ENCODE measurements at places on chromosomes 2 and 18. TPM values are rescaled to one million over a fixed set of nuclear protein-coding genes. Genes with fewer than 3 reads are reported as not detected.

DNA sequence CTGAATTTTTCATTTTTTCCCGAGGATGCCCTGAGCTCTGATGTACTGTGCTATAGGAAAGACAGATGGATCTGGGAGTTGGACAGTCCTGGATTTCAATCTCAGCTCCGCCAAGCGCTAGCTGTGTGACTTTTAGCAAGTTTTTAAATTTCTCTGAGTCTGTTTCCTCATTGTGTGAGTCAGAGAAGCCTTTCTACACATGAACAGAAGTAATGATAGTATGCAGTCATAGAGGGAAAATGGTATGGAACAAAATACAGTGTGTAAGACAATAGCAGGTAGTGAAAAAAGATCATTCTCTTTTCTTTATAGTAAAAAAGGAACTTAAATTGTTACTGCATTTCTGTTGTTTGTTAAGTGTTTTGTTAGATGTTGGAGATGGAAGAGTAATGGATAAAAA lies 52.4 kb upstream of the PPM1B start:
- DNase-seq = no peak

DNA sequence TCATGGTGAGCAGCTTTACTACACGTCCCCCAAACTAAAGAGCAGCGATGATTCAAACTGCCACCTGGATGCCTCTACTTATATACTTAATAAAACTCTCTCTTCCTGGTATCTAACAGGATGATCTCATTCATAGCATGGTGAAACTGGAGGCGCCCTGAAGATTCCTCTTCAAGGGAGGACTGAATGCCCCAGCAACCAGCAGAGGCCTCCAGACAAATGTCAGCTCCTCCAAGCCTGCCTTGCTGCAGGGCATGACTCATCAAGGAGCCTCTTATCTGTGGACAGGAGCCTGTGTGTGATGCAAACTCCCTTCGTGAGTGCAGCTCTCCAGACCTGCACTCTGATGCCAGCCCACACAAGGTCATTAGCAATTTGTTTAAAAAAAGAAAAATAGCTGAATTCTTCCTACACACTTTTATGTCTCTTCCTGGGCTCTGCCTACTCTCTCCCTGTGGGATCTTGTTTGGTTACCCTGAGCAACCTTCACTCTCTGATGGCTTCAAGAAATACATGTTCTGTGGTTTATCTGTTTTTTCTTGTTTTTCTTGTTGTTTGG lies 30.2 kb downstream of the LONRF2 start:
- DNase-seq = peak; percentile 17

DNA sequence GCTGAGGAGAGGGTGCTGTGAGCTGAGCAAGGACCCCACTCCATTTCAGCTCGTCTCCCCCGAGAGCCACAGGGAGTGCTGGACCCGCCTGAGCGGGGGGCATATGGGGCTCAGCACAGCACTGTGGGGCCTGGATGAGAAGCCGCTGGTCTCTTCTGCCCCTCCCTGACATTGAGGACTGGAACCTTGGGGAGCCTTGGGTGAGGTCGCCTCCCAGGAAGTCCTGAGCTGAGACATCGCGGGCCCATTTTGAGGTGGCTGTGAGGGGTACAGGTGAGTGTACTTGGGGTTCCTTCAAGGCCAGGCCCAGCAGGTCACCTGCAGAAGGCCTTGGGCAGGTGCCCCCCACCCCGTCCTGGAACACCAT lies 3.1 kb upstream of the AQP12A start:
- DNase-seq = no peak

- DNase-seq = no peak
Measured at GRCh38 chr2:168466834-168467565, 10.9 kb downstream of the CERS6 start.

DNA sequence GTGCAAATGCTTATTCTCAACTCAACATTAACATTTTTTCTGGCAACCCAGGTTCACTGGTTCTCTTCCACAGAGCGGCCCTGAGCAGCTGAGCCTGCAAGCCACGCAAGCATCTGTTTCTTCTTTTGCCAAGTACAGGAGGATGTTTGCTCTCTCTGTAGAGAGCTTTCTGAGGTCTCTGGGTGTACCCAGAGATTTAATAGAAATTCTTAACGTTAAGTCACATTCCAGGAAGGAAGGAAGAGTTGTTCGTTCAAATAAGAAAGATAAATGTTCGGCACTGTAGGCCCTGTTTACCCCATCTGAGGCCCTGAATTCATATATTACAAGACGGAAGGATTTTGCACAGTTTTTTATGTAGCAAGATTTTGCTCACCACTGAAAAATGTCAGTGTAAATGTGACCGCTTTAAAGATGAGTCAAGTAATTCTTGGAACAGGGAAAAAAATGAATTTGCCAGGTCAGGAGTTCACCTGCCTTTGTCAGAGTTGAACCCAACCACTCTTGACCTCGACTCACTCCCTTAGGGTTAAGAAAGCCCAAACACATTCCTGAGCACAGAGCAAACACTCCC lies 30.1 kb downstream of the KCTD18 start:
- DNase-seq = peak; percentile 89

DNA sequence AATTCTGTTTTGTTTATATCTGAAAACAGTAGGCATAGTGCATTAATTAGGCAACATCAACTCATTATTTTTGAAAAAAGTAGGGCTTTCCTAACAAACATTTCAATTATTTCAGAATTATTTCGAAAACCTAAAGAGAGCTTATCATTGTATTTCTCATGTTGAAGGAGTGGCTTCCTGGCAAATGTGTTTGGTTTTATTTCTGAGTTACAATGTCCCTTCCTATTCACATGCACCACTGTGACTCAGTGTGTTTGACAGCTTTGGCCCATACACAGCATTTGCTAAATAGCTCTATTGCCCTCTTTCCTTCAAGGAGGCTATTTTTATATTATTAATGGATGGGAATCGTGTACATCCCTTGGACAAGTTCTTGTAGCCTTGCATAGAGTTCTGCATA lies 205.9 kb downstream of the PTGR3 start:
- DNase-seq = peak; percentile 18

DNA sequence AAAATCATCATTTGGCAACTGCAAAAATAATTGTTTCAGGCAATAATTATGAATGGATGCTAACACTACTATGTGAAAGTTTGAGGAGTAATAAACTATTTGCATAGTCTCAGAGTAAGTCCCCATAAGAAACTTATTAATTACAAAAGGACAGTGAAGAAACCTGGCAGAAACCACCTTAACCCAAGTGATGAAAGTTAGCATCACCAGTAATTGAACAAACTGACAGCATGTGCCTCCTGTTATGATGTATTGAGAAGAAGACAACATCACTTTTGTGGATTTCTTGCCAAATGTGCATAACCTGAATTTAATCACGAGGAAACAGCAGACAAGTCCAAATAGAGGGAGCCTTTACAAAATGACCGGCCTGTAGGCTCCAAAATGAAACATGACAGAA lies 183.3 kb upstream of the SP5 start:
- no peak for DNase-seq

GRCh38 chr2:181602017-181602416 lies 54.9 kb downstream of the CERKL start:
- no peak for DNase-seq

DNA sequence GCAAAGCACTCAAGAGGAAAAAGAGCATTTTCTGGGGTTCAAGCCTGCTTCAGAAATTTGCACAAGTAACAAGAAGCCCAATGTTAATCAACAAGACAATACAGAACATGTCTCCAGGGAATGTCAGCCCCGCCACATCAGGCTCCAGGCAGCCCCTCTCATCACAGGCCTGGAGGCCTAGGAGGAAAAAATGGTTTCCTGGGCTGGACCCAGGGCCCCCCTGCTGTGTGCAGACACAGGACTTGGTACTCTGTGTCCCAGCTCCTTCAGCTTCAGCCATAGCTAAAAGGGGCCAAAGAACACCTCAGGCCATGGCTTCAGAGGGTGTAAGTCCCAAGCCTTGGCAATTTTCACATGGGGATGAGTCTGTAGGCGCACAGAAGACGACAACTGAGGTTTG lies 802.9 kb upstream of the KLHL29 start:
- no peak for DNase-seq

GRCh38 chr18:44130376-44130942 lies 550.2 kb upstream of the SETBP1 start:
- DNase-seq = peak; percentile 54

DNA sequence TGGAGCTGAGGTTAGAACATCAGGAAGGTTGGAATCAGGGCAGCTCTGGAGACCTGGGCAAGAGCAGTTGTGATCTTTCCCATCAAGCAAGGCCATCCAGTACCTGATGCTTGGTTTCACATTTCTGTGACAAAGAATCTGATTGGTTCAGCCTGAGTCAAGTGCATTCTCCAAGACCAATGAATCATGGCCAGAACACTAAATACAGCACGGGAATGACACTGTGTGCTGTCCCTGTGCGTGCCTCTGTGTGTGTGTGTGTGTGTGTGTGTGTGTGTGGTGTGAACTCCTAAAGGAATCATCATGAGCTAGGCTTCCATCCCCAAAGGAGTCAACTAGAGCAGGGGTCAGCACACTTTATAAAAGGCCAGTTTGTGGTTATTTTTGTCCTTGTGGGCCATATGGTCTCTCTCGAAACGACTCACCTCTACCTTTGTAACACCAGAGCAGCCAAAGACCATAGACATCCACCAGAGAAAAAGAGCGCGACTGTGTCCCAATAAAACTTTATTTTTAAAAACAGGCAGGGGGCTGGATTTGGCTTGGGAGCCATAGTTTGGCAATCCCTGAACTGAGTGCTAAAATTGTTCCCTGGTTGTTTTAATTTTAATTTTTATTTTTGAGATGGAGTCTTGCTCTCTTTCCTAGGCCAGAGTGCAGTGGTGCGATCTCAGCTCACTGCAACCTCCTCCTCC lies 99.7 kb downstream of the INHBB start:
- no peak for DNase-seq

GRCh38 chr2:104321116-104321795 lies 532.7 kb upstream of the POU3F3 start:
- no peak for DNase-seq

DNA sequence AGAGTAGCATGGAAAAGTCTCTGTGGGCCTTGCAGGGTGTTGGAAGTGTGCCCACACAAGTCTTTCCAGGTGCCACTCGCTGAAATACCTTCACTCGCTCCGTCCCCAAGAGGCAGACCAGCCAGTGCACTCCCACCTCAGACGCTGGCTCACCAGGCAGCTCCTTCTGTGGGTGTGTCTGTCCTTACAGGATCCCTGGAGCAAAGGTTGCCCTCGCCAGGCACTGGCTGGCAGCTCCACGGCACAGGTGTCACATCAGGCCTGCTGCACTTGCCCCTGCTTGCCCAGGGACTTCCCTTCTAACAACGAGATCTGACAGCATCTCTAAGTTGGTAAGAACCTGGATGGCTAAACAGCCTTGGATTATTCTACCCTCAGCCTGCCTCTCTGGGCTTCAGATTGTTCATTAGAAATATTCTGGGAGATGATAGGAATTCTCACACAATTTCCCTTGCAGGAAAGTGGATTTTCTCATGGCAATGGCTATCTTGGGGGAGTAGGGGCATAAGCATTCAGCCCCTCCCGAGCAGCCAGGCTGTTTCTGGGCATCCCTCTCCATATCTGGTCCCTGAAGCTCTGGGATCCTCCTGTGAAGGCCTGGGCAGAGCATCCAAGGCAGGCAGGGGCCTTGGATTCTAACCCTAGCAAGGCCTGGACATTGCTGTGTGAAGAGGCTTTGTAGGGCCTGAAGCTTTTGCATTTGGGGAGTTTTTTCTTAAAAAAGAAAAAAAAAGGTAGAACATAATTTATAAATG lies 262.1 kb downstream of the MYCN start:
- DNase-seq = no peak

- no peak for DNase-seq
Measured at GRCh38 chr2:182652326-182652725, 63.7 kb upstream of the DNAJC10 start.

DNA sequence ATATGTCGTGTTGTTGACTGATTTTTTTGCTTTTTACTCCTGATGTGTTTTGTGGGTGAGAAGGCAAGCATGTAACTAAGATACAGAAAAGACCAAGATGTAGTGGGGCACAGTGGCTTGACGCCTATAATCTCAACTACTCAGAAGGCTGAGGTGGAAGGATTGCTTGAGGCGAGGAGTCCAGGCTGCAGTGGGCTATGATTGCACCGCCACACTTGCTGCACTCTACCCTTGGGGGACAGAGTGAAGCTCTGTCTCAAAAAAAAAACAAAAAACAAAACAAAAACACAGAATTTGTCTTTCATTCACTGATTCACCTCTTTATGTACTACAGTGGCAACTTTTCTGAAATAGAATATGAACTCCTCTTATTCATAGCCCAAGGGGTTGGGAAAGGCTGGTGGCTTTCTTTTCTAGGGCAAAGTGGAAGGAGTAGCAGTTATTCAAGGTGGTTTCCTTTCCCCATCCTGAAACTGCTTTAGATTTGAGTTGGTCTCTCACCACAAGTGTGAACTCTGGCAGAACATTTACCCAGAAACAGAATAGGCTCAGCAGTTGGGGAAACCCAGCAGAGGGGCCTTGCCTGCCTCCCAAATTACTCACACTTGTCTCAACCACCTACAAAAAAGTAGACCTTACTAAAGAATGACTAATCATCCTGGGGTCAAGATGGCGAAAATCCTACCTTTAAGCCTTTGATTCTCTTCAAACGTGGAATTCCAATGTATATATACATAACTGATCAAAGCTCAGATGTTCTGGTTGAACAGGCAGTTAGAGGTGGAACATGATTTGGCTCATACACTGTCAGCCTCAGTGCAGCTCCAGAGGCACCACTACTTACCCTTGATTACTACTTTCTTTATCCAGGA lies 6.5 kb downstream of the TANK start:
- no peak for DNase-seq

GRCh38 chr2:241188361-241189092 lies at the start of gene ANO7:
Gene ANO7 (plus strand): TSS chr2:241188677. CDS start chr2:241190064, 1,387 bp downstream.
- DNase-seq = no peak

- no peak for DNase-seq
Measured at GRCh38 chr2:101241158-101241557, 11.5 kb upstream of the CNOT11 start.

Gene KCNG2
- total RNA-seq = 0.13 TPM

Gene SIX2
- total RNA-seq = 55.6 TPM

Gene IGFBP5
- 0.46 TPM for total RNA-seq

Gene DRC1
- total RNA-seq = not detected

Gene LOXHD1
- not detected for total RNA-seq

Gene GALNT5
- total RNA-seq = 70.6 TPM

Gene DNAJC5G
- not detected for total RNA-seq

Gene STPG4
- total RNA-seq = 0.19 TPM

Gene ERICH2
- total RNA-seq = not detected

Gene NTSR2
- total RNA-seq = not detected

Gene CDK15
- total RNA-seq = 45.2 TPM

Gene PTPRN
- 1.5 TPM for total RNA-seq
